Activated CD4-positive, alpha-beta memory T cell treated with anti-CD3 and anti-CD28 coated beads, Interleukin-2, amount 10 ng/mL, durations not matched to agents 7 days and 5 days (primary cell): ENCODE measurements at places on chromosomes 4 and X.

DNA sequence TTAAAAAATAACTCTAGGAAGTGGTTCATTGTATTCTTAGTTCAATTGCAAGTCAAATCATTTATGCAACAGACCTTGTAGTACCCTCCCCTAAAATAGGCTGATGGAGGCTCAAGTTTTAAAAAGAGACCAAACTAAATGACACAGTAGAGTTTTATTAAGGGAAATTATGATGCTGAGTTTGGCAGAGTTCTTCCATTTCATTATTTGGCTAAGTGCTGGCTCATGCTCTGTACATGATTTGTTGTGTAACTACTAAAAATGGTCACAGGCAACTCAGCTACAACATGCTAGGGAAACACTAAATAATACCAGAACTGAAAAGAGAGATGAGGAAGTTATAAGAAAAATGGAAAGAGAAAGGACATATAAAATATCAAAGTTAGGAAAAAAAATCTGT is 96.1 kb upstream of the TFDP3 start:
- DNase-seq, result no peak
- H3K27me3 ChIP-seq, result peaks cover 5% of the 10 kb centered on the region
- no peak overlapping the region for H3K27ac ChIP-seq
- H3K36me3 ChIP-seq, result no peaks in the 10 kb centered on the region
- no peaks in the 10 kb centered on the region for H3K4me1 ChIP-seq

- no peaks in the 10 kb centered on the region for H3K36me3 ChIP-seq
- no peak overlapping the region for H3K4me3 ChIP-seq
- no peak overlapping the region for H3K27ac ChIP-seq
These were observed 61.3 kb upstream of the KDR start for GRCh38 chr4:55186700-55187099.

DNA sequence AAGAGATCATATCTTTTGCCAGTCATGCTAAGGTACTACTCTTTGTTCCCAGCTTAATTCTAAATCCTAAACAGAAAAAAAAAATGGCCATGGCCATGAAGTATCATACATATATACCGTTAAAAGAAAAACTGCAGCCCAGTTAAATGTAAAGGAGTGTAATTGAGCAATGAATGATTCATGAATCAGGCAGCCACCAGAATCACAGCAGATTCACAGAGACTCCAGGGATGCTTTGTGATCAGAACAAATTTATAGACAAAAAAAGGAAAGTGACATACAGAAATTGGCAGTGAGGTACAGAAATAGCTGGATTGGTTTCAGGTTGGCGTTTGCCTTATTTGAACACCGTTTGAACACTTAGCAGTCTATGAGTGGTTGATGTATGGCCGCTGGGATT is 42.1 kb upstream of the PDGFC start:
- no peaks in the 10 kb centered on the region for H3K27me3 ChIP-seq
- no peak overlapping the region for H3K4me3 ChIP-seq
- H3K27ac ChIP-seq, result no peak overlapping the region
- DNase-seq, result no peak

GRCh38 chr4:121156822-121157769 is 7.0 kb downstream of the TNIP3 start:
- H3K36me3 ChIP-seq, result peaks cover 4% of the 10 kb centered on the region
- no peak for DNase-seq
- H3K4me1 ChIP-seq, result peaks cover 38% of the 10 kb centered on the region
- H3K27me3 ChIP-seq, result peaks cover 8% of the 10 kb centered on the region
- no peak overlapping the region for H3K27ac ChIP-seq

DNA sequence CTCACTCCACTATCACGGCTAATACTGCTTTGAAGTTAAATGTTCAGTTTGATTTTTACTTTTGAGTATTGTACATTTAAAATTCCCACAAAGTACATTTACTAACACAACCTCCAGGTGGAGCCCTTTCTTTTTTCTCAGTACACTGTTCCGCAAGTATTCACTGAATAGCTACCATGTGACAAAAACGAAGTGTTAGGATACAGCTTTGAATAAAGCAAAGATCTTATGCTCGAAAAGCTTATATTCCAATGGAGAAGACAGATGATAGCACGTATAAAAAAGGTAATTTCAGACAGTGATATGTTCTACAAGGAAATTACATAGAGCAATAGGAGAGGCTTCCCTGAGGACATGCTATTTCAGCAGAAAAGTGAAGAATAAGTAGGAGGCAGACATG is 60.7 kb upstream of the ABCG2 start:
- H3K36me3 ChIP-seq, result peaks cover 4% of the 10 kb centered on the region
- peaks cover 11% of the 10 kb centered on the region for H3K27me3 ChIP-seq
- DNase-seq, result no peak
- H3K27ac ChIP-seq, result no peak overlapping the region
- H3K4me1 ChIP-seq, result peaks cover 5% of the 10 kb centered on the region

- peaks cover 4% of the 10 kb centered on the region for H3K4me1 ChIP-seq
- no peaks in the 10 kb centered on the region for H3K27me3 ChIP-seq
- DNase-seq, result no peak
- peaks cover 15% of the 10 kb centered on the region for H3K36me3 ChIP-seq
These were observed 196.5 kb downstream of the ARHGAP10 start for GRCh38 chr4:147928400-147928799.

- no peak for DNase-seq
- H3K27ac ChIP-seq, result no peak overlapping the region
- H3K27me3 ChIP-seq, result peaks cover 6% of the 10 kb centered on the region
- no peaks in the 10 kb centered on the region for H3K36me3 ChIP-seq
These were observed 298.4 kb downstream of the RAPGEF2 start for GRCh38 chr4:159401226-159401712.

DNA sequence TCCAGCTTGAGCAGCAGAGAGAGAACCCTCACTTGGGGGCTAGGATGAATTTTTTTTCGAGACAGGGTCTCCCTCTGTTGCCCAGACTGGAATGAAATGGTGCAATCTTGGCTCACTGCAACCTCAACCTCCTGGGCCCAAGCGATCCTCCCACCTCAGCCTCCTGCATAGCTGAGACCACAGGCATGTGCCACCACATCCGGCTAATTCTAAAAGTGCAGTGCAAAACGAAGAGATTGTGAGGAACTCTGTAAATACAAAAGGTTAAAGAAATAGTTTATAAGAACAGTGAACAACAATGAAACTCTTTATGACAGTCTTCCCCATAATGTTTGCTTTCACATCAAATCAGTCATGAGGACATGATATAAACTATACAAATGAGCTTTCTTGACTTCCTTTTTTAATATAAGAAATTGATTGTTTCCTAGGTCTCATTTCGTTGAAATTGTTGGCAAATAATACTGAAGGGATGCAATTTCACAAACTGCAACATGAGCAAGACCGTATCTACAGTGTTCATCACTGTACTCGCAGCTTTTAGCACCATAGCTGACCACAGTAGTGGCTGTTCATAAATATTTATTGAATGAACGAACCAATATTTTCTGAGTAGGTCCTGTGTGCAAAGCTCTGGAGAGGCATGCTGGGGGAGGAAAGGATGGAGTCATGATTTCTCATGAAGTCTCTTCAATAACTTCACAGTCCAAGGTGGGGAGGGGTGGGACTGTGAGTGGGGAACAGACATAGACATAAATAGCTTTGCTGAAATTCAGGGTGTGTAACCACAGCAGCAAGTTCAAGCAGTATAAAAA is 116.1 kb downstream of the SHROOM3 start:
- no peaks in the 10 kb centered on the region for H3K4me1 ChIP-seq
- H3K27me3 ChIP-seq, result peaks cover 2% of the 10 kb centered on the region
- H3K36me3 ChIP-seq, result no peaks in the 10 kb centered on the region
- no peak overlapping the region for H3K27ac ChIP-seq

DNA sequence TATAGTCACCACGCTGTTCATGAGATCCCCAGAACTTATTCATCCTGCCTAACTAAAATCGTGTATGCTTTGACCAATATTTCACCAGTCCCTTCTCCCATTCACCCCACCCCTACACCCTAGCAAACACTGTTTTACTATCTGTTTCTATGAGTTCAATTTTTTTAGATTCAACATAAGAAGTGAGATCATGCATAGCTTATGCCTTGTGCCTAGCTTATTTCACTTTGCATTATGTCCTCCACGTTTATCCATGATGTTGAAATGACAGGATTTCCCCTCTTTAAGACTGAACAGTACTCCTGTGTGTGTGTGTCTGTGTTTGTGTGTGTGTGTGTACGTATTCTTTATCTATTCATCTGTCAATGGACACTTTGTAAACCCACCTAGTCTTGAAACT is 16.8 kb downstream of the ANXA5 start:
- H3K36me3 ChIP-seq, result peaks cover 55% of the 10 kb centered on the region
- H3K27ac ChIP-seq, result no peak overlapping the region
- no peak overlapping the region for H3K4me3 ChIP-seq
- no peak for DNase-seq
- no peaks in the 10 kb centered on the region for H3K27me3 ChIP-seq

DNA sequence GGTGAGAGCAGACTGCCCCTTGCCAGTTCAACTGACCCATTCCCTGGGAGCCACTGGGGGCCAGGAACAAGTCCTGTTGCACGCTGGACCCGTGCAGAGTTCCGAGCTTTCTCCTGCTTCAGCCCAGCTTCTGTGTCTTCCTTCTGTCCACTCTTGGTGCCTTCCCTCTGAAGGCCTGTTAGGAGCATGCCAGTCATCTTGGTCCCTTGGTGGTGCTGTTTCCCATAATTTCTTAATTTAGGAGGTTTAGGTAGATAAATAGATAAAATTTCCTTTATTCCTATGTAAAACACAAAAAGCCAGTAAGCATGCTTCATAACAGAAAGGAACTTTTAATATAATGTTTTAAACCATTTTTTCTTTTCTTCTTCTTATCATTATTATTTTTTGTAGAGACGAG is 672.7 kb downstream of the CCSER1 start:
- H3K36me3 ChIP-seq, result no peaks in the 10 kb centered on the region

DNA sequence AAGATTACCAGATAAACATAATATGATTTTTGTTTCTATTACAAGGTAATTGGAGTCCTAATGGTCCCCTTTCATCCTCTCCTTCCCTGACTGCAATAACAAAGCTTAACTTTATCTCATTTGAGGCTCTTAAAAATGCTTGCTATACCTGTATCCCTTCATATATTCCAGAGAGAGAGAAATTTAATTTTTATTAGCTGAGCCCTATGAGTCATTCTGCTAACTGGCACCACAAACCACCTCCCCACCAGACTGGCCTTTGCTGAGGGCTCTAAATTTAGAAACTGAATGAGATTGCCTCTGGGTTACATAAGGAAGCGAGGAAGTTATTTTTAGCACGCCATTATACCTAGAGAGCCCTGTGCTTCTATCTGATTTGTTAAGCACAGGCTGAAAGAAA is 27.4 kb downstream of the CBLL2 start:
- no peaks in the 10 kb centered on the region for H3K27me3 ChIP-seq
- H3K4me3 ChIP-seq, result no peak overlapping the region
- no peak for DNase-seq
- no peaks in the 10 kb centered on the region for H3K4me1 ChIP-seq

DNA sequence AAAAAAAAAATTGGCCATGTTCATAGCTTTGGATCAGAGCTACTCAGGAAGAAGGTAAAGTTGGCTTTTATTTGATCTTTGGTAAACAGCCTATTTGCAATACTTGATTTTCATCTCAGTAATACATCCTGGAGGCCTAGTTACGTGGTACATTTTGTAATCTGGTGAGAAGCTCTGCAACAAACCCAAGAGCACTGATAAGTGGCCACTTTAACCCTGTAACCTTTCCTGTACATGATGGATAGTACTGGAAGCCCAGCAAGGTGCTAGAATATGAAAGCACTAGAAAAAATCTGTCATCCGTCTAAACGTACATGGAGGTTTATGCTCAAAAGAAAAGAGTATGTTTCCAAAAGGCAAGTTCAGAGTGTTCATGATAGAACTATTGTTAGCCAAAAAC is 88.3 kb upstream of the BMP2K start:
- peaks cover 2% of the 10 kb centered on the region for H3K4me1 ChIP-seq
- H3K4me3 ChIP-seq, result no peak overlapping the region
- no peak for DNase-seq
- no peak overlapping the region for H3K27ac ChIP-seq
- H3K27me3 ChIP-seq, result peaks cover 13% of the 10 kb centered on the region
- no peaks in the 10 kb centered on the region for H3K36me3 ChIP-seq

GRCh38 chr4:84167564-84167963 is 331.5 kb downstream of the NKX6-1 start:
- H3K27me3 ChIP-seq, result no peaks in the 10 kb centered on the region
- no peak for DNase-seq
- no peaks in the 10 kb centered on the region for H3K4me1 ChIP-seq
- no peak overlapping the region for H3K27ac ChIP-seq

- no peak for DNase-seq
- H3K27ac ChIP-seq, result no peak overlapping the region
- H3K4me3 ChIP-seq, result no peak overlapping the region
- H3K36me3 ChIP-seq, result no peaks in the 10 kb centered on the region
These were observed 36.7 kb downstream of the PJA1 start for GRCh38 chrX:69128588-69128987.

GRCh38 chr4:66640233-66640990 is 904.9 kb downstream of the CENPC start:
- H3K27ac ChIP-seq, result no peak overlapping the region
- H3K36me3 ChIP-seq, result no peaks in the 10 kb centered on the region

- no peak overlapping the region for H3K4me3 ChIP-seq
- no peaks in the 10 kb centered on the region for H3K4me1 ChIP-seq
- H3K27ac ChIP-seq, result no peak overlapping the region
- DNase-seq, result no peak
- no peaks in the 10 kb centered on the region for H3K36me3 ChIP-seq
These were observed 256.9 kb downstream of the ADAMTS3 start for GRCh38 chr4:72312032-72312650.

GRCh38 chr4:182189103-182189878 is 53.9 kb upstream of the TENM3 start:
- no peaks in the 10 kb centered on the region for H3K4me1 ChIP-seq
- H3K36me3 ChIP-seq, result no peaks in the 10 kb centered on the region
- no peak overlapping the region for H3K4me3 ChIP-seq
- H3K27me3 ChIP-seq, result no peaks in the 10 kb centered on the region

- H3K27ac ChIP-seq, result peak overlapping the region; percentile 0
- H3K27me3 ChIP-seq, result no peaks in the 10 kb centered on the region
- no peak overlapping the region for H3K4me3 ChIP-seq
- H3K36me3 ChIP-seq, result peaks cover 76% of the 10 kb centered on the region
These were observed 58.3 kb downstream of the GPRIN3 start for GRCh38 chr4:89249313-89249712.

- no peaks in the 10 kb centered on the region for H3K4me1 ChIP-seq
- H3K4me3 ChIP-seq, result no peak overlapping the region
- no peak overlapping the region for H3K27ac ChIP-seq
- H3K27me3 ChIP-seq, result no peaks in the 10 kb centered on the region
These were observed 73.3 kb downstream of the LIMCH1 start for GRCh38 chr4:41611124-41611838.

GRCh38 chr4:85681221-85681657 is 206.3 kb downstream of the ARHGAP24 start:
- no peak overlapping the region for H3K27ac ChIP-seq
- no peaks in the 10 kb centered on the region for H3K4me1 ChIP-seq
- H3K36me3 ChIP-seq, result no peaks in the 10 kb centered on the region
- DNase-seq, result no peak
- H3K27me3 ChIP-seq, result no peaks in the 10 kb centered on the region

GRCh38 chrX:134706138-134706537 is 47.9 kb upstream of the PLAC1 start:
- H3K27ac ChIP-seq, result no peak overlapping the region
- H3K4me3 ChIP-seq, result no peak overlapping the region
- H3K4me1 ChIP-seq, result no peaks in the 10 kb centered on the region
- peaks cover 3% of the 10 kb centered on the region for H3K27me3 ChIP-seq
- H3K36me3 ChIP-seq, result no peaks in the 10 kb centered on the region

GRCh38 chr4:145820407-145820806 is 118.2 kb downstream of the ZNF827 start:
- peaks cover 35% of the 10 kb centered on the region for H3K36me3 ChIP-seq
- H3K27ac ChIP-seq, result no peak overlapping the region
- peaks cover under 1% of the 10 kb centered on the region for H3K4me1 ChIP-seq
